Fibroblast of mammary gland (primary cell): ENCODE measurements at places on chromosomes 7 and 10.
A peak's percentile ranks its signal among the peaks of the same experiment; 100 is the strongest.

GRCh38 chr7:95517458-95517857 lies 31.7 kb downstream of the ASB4 start:
- no peak for DNase-seq

- DNase-seq = peak; percentile 59
These were observed 58.4 kb upstream of the FGL2 start for GRCh38 chr7:77258014-77258413.

DNA sequence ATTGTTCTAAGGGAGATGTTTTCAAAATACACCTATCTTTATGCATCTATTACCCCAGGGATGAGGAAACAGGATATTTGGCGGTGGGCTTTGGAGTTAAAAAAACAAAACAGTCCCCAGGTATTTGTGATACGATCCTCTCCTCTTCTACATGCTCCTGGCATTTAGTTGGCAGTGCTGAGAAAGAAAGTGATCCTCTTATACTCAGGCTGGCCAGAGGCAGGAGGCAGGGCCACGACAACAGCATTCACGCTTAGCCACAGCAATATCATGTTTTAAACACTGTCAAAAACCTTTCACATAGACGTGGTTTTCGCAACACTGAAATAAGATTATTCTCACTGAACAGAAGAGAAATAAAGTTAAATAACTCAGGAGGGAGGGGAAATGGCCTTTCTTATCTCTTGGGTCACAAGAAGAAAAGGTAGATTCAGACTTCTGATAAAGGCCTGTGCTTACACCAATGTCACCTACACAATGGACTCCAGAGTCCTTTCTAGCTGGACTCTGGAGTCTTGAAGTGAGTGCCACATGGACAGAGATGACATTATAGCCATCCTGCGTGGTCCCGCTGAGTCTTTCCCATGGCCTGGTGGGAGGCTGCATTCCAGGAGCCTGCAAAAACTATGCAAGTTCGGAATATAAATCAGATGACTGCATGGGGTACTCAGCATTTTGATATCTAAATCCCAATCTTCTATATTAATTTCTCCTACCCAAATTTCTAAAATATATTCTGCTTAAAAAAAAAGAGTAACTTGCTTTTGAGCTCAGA lies 88.7 kb downstream of the PIP4K2A start:
- no peak for DNase-seq

DNA sequence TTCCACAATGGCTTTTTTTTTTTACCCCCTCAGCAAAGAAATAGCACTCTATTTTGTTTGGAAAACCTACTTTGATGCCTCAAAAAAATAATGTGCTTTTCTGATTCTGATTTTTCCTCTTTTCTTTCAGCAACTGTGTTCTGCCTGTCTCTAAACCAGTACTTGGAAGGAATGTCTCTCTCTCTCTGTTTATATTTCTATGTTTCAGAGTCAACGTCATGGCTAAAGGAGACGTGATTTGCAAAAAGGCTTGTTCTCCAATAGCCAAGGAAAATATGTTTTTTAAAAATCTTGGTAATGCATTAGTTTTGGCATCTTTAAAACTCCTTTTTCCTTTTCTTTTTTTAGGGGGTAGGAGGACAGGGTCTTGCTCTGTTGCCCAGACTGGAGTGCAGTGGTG lies 56.0 kb upstream of the SDK1 start:
- peak; percentile 5 for DNase-seq

DNA sequence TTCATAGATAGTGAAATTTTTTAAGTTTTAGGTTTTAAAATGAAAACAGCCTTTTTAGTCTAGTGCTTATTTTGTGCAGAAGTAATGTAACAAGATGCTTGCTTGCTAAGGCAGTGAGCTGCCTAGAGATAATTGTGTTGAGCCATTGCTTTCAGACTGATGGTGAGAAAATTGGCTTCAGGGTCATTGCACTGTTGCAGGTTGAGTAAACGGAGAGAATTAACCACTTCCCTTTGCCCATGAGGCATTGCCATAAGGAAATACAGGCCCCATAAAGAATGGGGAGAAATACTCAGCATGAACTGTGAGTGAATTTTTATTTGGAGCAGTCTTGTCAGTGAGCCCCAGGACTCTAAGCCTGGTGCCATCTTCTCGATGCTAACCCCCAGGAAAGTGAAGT lies 140.5 kb downstream of the LRRC4 start:
- DNase-seq = no peak

- no peak for DNase-seq
These were observed 386 bp upstream of the EIF4EBP2 start for GRCh38 chr10:70403483-70404035.

DNA sequence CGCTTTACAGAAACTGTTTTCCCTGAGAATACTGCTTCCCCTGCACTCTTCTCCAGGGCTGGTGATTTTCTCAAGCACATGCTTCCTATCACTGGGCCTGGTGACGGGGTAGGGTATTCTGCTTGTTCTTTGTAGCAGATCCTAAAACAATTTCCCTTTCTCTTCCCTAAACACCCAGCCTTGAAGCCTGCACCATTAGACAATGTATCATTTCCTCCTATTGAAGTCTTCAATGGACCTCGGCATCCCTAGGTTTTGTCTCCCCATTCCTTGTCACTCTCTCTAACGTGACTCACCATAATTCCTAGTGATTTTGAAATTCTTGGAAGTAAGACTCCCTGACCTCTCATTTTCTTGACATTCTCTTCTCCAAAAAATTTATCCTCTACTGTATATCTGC lies 109.5 kb upstream of the GHITM start:
- DNase-seq = no peak

DNA sequence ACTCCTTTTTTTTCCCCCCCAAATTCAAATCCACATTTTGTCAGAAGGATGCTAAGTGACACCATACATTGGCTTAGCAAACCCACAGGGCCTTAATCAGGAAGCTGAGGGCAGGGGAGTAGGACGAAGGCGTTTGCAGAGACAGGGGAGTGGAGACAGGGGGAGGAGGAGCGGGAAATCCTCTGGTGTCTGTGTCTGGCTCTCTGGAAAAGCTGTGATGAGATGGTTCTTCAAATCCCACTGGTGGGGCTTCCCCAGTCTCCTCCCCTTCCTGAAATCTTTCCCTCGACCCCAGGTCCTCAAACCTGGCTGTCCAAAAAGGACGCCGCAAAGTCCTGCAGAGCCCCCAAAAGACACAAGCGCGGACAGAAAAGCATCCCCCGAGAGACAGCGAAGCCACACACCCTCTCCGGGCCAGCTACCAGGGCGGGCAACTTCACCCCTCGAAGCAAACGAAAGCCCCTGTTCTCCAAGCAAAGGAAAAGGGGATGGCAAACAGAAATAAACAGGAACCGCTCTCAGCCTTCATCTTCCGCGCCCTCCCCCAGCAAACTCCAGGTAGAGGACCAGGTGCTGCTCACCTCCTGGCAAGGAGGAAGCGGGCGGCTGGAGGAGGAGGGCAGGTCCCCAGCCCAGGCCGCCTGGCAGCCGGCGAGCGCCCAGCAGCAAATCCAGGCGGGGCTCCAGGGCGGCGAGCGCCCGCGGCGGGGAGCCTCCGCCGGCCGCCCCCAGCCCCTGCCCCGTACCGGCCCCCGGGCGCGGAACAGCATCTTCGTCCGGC lies 520 bp downstream of the ELAPOR2 start:
- DNase-seq = no peak

GRCh38 chr7:39027491-39027890 lies 49.8 kb downstream of the POU6F2 start:
- DNase-seq = no peak

DNA sequence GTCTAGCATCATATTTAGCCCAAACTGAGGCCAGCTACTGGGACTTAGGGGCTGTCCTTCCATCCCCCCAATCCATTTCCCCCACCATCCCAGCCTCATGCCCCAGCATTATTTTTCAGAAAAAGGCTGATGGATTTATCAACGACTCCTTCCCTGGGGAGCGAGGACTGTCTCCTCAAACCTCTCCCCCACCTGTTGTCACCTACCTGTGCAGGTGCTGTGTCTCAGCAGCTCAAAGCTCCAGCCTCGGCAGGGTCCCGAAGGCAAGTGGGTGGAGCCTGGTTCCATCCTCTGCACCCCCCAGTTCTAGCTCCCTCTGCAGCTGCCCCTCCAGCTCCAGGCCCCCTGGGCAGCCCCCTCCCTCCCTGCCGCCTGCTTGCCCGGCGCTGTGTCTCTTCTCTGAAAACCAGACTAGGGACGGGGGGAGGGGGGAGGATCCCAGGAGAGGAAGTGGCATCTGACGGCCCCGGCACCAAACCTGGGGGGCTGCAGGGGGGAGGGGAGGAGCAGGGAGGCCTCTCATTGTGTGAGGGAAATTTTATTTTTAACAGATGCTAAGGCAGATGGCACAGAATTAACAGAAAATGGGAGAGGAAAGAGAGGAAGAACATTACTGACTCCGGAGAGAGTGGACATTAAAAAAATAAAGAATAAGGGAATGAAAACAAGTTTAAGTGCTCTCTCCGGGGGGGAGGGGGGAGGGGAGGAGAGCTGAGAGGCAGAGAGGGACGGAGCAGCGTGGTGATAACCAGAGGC lies 61.7 kb upstream of the PAX2 start:
- DNase-seq = no peak

DNA sequence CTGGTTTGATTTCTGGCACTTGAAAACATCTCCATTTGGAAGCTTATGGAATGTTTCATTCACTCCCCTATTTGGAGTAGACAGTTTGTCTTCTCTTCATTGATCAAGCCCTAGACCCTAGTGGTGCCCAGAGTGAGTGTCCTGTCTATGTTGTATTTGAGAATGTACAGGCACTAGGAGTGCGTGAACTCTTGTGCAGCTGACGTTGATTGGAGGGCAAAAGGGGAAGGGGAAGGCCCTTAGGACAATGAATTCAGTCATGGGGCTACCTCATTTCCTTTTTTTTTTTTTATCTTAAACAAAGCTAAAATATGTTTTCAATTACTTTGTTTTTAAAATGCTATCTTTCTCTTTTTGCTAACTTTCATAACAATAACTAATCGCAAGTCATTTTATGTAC lies 66.5 kb downstream of the ADD3 start:
- peak; percentile 78 for DNase-seq

- no peak for DNase-seq
These were observed 5.3 kb upstream of the KCNIP2 start for GRCh38 chr10:101848894-101849351.

DNA sequence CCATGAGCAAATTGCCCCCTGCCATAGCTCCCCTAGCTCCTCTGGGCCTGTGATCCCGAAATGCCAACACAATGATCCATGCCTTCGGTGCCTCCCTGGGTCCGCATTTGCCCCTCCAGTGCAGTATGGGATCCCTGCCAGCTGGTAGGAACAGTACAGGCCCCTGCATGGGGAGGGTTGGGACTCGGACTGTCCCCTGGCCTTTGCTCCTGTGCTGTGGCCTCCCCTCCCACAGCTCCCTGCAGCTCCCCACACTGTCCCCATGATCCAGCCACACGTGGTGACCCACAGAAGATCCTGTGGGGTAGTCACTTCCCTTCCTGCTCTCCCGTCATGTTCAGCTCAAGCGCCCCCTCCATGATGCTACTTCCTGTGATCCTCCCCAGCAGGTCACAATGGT lies 140.3 kb downstream of the MAPK8 start:
- DNase-seq = no peak

DNA sequence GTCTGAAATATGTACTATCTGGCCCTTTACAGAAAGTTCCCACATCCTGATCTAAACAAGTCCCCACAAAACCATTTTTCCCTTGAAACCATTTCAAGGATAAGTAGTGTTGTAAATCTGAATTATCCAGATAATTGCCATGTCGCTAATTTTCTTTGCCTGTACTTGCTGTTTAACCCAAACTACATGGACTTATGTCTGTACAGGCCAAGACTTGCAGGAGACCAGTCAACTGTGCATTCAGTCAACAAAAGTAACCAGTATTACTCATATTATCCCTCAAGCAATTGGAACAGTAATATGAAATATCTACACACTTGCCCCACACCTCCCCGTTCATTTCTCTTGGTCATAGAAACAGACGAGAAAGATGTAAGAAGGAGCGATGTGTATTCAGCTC lies 347.8 kb upstream of the NFE2L3 start:
- DNase-seq = no peak

DNA sequence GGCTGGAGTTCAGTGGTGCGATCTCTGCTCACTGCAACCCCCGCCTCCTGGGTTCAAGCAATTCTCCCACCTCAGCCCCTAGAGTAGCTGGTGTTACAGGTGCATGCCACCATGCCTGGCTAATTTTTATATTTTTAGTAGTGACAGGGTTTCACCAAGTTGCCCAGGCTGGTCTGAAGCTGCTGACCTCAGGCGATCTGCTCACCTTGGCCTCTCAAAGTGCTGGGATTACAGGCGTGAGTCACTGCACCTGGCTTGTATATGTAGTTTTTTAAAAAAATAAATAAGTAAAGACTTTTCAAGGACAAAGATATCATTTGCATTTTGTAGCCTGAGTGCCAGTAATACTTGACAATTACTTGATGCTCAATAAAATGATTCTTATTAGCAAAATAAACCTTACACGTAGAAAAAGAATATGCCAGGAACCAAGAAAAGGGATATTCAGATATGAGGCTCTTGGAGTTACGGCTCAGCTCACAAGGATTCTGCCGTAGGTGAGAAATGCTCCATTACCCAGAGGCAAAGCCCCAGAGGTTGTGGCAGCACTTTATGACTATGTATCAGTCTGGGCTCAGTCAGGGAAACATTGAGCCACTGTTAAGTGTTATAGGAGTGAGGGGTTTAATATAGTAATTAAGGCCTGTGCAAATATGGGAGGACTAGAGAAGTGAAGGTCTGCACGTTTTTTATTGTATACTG lies 98.5 kb downstream of the TPST1 start:
- DNase-seq = no peak
